Type B pancreatic cell (in vitro differentiated cells): ENCODE measurements at places on chromosomes 7 and 10. TPM values are rescaled to one million over a fixed set of nuclear protein-coding genes. Genes with fewer than 3 reads are reported as not detected.

Gene SHOC2
- 38.7 and 44.3 TPM in 2 replicates for total RNA-seq

GRCh38 chr7:40175725-40176510, 41.1 kb downstream of the SUGCT start:
- no peak for DNase-seq
- no peaks in the 10 kb centered on the region for H3K27me3 ChIP-seq
- H3K4me3 ChIP-seq = no peak overlapping the region
- H3K27ac ChIP-seq = no peak overlapping the region
- H3K4me1 ChIP-seq = peaks cover 6% of the 10 kb centered on the region
- H3K36me3 ChIP-seq = no peaks in the 10 kb centered on the region

DNA sequence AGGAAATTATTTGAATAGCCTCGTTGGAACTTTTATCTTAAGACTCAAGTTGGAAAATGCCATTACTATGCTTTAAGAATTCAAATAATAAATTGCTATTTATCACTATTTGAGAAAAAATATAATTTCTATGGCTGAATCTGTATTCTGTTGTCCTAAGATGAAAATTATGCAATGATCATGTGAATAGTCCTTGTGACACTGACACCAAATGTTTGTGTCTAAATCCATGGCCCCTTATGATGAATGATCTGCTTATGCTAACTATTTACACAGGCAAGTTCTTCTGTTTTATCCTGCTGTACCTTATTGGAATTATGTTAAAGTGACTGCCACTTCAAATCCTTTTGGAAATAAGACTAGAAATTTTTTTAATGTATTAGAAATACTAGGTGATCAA, 208.7 kb downstream of the DOCK4 start:
- no peak for DNase-seq
- H3K4me1 ChIP-seq = peaks cover 6% of the 10 kb centered on the region
- H3K27me3 ChIP-seq = no peaks in the 10 kb centered on the region
- H3K27ac ChIP-seq = no peak overlapping the region

DNA sequence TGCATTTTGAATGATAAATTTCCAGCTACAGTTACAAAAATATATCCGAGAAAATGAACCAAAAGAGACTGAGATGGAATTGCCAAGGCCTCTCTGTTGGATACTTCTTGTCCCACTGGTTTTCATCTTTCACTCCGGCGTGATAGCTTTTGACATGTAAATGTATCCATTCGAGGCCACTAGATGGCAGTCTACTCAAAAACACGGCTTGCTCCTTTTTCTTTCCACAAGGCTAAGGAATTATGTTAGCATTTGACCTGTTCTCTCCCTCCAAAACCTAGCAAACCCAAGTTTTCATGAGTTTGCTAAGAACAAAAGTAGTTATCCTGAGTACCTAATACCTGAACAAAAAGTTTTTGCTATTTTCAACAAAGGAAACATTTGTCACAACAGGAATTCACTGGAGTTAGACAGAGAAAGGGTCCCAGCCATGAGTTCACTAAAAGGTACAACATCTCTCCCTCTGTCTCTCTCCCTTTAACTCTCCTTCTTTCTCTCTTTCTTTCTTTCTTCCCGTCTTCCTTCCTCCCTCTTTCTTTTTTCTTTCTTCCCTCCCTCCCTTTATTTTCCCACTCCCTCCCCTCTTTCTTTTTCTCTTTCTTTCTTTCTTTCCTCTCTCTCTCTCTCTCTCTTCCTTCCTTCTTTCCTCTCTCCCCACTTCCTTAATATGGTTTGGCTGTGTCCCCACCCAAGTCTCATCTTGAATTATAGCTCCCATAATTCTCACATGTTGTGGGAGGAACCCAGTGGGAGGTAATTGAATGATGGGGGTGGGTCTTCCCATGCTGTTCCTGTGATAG, 207.9 kb upstream of the MYO3A start:
- no peak overlapping the region for H3K4me3 ChIP-seq
- no peak for DNase-seq
- H3K36me3 ChIP-seq = no peaks in the 10 kb centered on the region

Gene CABCOCO1
- total RNA-seq = not detected in 2 replicates

Gene C10orf53
- total RNA-seq = not detected in 2 replicates

- DNase-seq = no peak
- peak overlapping the region; percentile 26 for H3K4me3 ChIP-seq
- peaks cover 42% of the 10 kb centered on the region for H3K36me3 ChIP-seq
- H3K27ac ChIP-seq = no peak overlapping the region
- H3K27me3 ChIP-seq = no peaks in the 10 kb centered on the region
Measured at GRCh38 chr7:117837841-117838240, 35.4 kb downstream of the CTTNBP2 start.
